Femur (tissue), 1 donor: ENCODE measurements at places on chromosomes 4 and X.

GRCh38 chrX:20507901-20508620, 241.4 kb upstream of the RPS6KA3 start:
- DNase-seq: no peak

DNA sequence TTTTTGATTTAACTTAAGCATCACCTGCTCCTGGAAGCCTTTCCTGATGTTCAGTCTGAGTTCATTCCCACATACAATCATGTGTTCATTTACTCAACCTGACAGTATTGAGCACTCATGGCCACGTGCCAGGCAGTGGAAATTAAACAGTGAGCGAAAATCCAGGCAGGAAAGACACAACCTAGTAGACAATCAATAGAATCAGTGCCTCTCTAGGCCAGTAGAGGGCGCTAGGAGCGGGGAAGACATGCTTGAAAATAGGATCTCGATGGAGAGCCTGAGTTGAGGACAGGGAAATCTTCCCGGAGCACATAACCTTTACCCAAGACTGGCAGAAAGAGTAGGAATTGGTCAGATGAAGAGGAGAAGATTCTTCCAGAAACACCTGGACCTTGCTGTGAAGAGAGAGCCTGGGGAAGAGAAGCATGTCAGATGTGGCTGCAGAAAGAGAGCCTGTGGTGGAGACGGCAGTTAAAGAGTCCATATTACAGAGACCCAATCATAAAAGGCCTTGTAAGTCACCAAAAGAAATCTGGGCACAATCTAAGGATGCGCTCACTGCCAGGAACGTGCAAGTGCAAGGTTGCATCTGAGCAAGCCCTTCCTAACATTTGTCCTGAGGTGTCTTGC, 103.5 kb downstream of the LDB2 start:
- peak; percentile 63 for DNase-seq

- DNase-seq: no peak
These were observed 10.3 kb upstream of the SMIM14 start for GRCh38 chr4:39648827-39649558.

- no peak for DNase-seq
These were observed 107.7 kb downstream of the APOOL start for GRCh38 chrX:85111347-85111746.

- no peak for DNase-seq
These were observed 323.7 kb downstream of the STK32B start for GRCh38 chr4:5374994-5375393.

GRCh38 chr4:6371812-6372211, 100.6 kb downstream of the PPP2R2C start:
- DNase-seq: no peak

DNA sequence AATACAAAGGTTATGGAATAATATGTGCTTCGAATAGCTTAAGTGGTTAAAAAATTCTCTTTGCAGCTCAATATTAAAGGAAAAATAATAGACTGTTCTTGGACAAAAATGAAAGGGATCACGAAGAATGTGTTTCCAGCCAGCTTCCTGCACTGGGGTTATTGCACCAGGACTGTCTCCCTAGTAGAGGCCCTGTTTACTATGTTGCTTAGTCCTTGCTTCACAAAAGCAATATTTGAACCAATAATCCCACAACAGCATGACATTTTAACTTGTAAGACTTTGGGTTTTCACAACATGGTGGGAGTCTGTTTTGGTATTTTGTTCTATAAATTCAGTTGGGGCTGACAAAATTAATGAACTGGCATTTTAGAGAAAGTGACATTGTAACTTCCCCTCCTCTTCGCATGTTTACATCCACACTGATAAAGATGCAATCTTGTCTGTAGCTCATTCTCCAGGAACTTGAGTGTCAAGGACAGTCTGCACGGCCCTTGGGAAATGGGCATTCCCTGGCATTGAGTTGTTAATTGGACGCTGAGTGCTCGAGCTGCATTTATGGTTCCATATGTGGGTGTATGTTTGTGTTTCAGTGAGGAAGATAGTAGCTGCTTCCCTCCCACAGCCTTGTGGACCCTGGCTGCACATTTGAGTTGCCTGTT, 39.0 kb downstream of the SHROOM2 start:
- DNase-seq: no peak

DNA sequence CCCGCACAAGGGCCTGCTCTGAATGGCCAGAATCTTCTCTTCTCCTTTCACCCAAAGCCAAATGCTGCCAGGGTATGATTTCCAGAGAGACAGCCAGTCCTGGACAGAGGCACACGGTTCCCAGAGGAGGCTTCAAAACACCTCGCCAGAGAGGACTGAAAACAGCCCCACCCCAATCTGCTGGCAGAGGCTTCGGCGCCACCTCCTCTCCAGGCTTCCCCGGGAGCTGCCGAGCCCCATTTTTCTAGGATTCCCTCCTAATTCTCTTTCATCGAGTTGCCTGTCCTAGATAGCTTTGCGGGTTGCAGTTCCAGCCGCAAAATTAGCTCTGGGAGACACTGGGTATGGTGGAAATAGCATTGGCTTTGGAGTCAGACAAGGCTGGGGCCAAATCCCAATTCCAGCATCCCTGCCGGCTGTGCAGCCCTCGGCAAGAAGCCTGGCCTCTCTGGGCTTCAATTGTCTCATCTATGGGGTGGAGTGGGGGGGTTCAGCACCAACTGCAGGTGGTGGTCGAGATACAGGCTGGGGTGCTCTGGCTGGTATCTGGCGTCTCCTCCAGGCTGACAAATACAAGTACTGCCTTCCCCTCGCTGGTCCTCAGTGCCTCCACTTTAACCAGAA, 22.6 kb downstream of the PPP2R2C start:
- no peak for DNase-seq

- no peak for DNase-seq
These were observed 38.9 kb upstream of the MAB21L2 start for GRCh38 chr4:150543042-150543441.

DNA sequence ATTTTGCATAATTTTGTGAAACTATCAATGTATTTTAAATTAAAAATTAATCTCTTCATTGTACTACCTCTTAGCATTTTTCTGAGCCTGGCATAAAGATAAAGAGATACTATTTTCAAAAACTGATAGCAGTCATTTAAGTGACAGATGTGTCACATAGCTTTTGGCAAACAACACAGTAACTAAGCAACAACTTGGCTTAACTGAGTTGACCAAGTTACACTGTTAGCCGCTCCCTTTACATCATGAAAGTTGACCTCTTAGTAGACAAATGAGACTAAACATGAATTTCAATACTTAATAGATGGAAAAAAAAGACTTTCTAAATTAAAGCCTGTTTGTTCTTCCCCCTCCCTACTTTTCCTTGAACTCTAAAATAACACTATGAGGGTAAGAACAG, 62.0 kb downstream of the ATP8A1 start:
- DNase-seq: no peak
